ENCODE measurements at places on chromosomes 6 and 20.

DNA sequence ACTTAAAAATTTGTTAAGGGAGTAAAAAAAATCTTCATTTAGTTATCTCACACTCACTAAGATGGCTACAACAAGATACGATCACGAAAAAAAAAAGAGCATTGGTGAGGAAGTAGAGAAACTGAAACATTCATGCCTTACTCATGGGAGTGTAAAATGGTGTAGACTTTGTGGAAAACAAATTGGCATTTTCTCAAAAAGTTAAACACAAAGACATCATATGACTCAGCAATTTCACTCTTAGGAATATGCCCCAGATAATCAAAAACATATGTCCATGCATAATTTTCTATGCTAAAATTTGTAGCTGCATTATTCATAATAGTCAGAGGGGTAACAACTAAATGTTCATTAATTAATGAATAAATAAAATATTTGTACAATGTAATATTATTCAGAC is 120.9 kb upstream of the IRAK1BP1 start:
- no peak for DNase-seq

DNA sequence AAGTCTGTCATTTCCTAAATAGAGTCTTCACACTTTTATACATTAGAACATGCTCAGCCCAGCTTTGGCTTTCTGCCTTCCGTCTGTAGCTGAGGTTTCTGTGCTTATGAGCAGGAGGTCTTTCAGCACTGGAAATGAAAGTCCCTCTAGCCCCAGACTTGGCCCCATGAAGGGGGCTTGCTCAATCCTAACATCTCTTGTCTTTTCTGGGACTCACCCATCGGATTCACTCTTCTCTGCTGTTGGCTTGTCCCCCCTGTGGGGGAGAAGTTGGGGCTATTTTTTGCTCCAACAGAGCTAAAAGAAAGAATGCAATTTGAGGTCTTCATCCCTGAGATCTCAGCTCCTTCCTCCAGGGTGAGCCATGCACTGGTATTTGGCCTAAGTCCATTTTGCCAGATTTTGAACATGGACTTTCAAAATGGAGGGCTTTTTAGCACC is 177.7 kb downstream of the MRPL14 start:
- no peak for DNase-seq

- DNase-seq, result no peak
Observed at GRCh38 chr6:112434896-112435435, 87.8 kb downstream of the RFPL4B start.

DNA sequence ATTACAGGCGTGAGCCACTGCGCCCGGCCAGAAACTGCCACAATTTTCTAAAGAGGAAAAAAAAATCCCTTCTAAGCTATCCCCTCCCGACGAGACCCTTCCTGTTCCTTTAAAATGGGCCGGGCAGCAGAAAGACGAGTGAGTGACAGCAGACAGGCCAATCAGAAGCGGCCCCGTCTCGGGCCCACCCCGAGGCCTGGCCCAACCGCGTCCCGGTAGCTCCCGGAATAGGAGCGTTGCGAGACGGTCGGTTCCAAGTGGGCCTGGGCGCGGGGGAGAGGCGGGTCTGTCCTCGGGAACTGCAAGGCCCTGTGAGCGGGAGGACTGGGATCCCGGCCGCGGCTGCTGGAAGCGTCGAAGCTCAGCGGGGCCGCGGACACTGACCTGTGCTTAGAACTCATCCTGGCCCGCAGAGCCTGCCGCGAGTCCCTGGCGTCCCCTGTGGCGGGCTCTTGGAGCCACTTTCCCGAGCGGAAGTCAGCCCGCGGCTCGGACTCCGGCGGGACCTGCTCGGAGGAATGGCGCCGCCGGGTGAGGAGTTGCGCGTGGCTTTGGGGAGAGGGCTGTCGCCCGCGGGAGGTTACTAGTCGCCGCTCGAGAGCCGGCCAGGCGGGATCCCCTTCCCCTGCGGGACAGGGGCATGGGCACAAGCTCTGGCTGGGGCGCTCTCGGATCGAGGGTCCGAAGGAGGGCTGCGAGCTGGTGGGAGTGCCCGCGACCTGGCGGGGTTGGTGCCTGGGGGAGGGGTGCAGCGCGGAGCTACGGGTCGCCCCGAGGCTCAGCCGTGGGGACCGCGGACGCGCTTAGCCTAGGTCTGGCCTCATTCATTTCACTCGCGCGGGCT is at the start of the genes MROH8 and RPN2:
Gene MROH8, minus strand, starts transcription at position 710 of the 844 bp plus-strand sequence.
Gene RPN2, plus strand, starts transcription at position 492 of the 844 bp plus-strand sequence. Its CDS starts 27 bp downstream, at position 519.
- peak; percentile 94 for DNase-seq

GRCh38 chr6:5522147-5522546 is 260.8 kb downstream of the FARS2 start:
- no peak for DNase-seq

DNA sequence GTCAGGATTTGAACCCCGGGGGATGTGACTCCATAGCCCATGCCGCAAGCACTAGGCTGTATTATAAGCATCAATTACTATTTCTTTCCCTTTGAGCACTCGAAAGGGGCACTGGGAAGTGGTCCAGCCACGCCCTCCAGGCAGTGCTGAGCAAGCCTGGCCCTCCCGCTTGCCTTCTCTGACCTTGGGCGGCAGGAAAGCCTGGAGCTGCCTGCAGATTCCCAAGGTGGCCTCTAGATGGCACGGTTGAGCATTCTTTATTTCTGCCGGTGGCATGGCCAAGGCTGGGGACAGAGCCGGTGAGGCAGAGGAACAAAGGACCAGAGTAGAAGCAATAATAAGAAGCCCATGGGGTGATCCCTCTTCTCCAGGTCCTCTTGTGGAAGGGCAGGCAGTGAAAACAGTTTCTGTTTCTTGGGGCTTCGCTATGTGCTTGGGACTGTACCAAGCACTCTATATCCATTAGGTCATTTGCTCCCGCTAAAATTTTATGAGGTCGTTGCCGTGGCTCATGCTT is 32.0 kb downstream of the ARHGAP40 start:
- DNase-seq, result peak; percentile 58

DNA sequence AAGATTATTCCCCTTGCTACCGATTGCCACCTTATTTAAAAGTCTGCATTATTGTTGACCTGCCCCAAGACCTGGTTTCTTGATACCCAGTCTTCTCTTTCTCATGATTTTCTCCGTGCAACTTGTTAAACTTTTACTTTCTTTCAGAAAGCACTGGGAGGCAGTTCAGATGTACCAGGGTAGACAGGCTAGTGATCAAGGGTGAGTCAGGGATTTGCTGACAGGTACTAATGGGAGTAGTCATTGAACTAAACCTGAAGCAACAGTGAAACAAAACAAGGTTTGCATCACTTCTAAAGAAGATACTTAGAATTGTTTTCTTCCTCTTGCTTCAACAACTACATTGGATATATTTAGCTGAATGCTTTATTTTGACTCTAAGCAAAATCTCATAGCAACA is 124.4 kb downstream of the KCNQ5 start:
- DNase-seq, result no peak

DNA sequence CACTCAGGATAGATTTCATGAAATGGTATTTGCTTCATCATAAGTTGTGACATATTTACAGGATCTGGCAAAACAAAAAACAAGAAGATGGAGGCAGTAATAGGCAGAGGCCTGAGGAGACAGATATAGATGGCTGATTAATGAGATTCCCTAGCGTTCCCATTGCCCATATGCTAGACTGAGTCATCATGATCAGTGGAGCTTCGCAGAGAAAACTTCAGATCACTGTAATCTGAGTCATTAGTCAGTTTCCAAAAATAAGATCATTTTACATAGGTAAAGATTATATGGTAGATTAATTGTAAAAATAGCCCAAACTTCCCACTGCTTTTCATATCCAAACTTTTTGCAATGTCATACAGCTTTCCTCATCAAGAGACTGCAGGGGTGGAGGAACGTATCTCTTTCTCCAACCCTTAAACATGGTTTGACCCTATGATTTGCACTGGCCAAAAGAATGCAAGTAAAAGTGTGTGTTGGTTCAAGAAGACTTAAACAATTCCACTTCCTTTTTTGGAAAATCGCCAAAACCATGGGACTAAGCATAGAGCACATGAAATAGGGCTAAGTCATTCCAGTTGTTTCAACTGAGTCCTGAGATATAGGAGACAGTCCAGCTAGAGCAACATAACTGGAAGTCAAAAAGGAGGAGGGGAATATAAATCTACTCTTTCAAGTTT is 626.0 kb downstream of the RNF144B start:
- DNase-seq, result no peak

- no peak for DNase-seq
Observed at GRCh38 chr6:93886416-93886815, 467.1 kb upstream of the EPHA7 start.

- DNase-seq, result no peak
Observed at GRCh38 chr20:16844406-16844805, 96.2 kb downstream of the OTOR start.
